ENCODE measurements at places on chromosomes 3 and 15.
A peak's percentile ranks its signal among the peaks of the same experiment; 100 is the strongest.

- no peak for DNase-seq
- H3K27ac ChIP-seq = no peak overlapping the region
- no peaks in the 10 kb centered on the region for H3K36me3 ChIP-seq
- H3K4me3 ChIP-seq = no peak overlapping the region
- H3K4me1 ChIP-seq = no peaks in the 10 kb centered on the region
- H3K27me3 ChIP-seq = no peaks in the 10 kb centered on the region
Observed at GRCh38 chr3:173916799-173917198, 519.3 kb downstream of the NLGN1 start.

GRCh38 chr15:83318861-83319415, 34.5 kb upstream of the BNC1 start:
- DNase-seq = no peak
- H3K4me1 ChIP-seq = peaks cover 8% of the 10 kb centered on the region
- H3K4me3 ChIP-seq = no peak overlapping the region
- no peaks in the 10 kb centered on the region for H3K36me3 ChIP-seq
- no peak overlapping the region for H3K27ac ChIP-seq

DNA sequence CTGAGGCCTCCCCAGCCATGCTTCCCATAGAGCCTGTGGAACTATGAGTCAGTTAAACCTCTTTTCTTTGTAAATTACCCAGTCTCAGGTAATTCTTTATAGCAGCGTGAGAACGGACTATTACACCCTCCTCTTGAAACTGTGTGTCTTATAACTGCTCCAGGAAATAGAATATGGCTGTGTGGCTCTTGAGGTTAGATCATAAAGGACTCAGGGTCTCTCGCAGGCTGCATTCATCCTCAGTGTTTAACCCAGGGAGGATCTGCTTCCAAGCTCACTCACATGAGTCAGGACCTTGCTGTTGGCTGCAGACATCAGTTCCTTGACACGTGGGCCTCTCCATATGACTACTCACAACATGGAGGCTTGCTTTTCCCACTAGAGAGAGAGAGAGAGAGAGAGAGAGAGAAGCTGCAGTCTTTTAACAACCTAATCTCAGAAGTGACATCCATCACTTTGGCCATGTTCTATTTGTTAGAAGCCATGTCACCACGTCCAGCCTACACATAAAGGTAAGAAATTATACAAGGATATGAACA, 114.3 kb upstream of the UBE2E1 start:
- H3K27me3 ChIP-seq = no peaks in the 10 kb centered on the region
- DNase-seq = no peak
- no peaks in the 10 kb centered on the region for H3K36me3 ChIP-seq
- H3K4me1 ChIP-seq = peaks cover 21% of the 10 kb centered on the region

DNA sequence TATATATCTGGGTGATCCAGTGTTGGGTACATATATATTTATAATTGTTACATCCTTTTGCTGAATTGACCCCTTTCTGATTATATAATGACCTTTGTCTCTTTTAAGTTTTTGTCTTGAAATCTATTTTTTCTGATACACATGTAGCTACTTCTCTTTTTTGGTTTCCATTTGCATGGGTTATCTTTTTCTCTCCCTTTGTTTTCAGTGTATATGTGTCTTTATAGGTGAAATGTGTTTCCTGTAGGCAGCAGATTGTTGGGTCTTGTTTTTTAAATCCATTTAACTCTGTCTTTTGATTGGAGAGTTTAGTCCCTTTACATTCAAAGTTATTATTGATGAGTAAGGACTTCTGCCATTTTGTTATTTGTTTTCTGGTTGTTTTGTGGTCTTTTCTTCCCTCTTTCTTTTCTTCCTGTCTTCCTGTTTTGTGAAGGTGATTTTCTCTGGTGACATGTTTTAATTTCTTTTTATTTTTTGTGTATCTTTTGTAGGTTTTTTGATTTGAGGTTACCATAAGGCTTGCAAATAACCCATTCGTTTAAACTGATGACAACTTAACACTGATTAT, 56.8 kb downstream of the STARD9 start:
- H3K36me3 ChIP-seq = no peaks in the 10 kb centered on the region
- DNase-seq = no peak
- no peak overlapping the region for H3K27ac ChIP-seq
- H3K27me3 ChIP-seq = no peaks in the 10 kb centered on the region

- H3K36me3 ChIP-seq = no peaks in the 10 kb centered on the region
- no peak overlapping the region for H3K4me3 ChIP-seq
- H3K4me1 ChIP-seq = no peaks in the 10 kb centered on the region
- no peak for DNase-seq
- no peak overlapping the region for H3K27ac ChIP-seq
- 0 out of 2 replicates have a peak, but pooled peaks cover 11% of the 10 kb centered on the region for H3K27me3 ChIP-seq
Observed at GRCh38 chr3:114207768-114208167, 28.9 kb upstream of the DRD3 start.

- peak; percentile 76 for DNase-seq
- no peaks in the 10 kb centered on the region for H3K36me3 ChIP-seq
- H3K4me3 ChIP-seq = no peak overlapping the region
- H3K27me3 ChIP-seq = no peaks in the 10 kb centered on the region
- H3K27ac ChIP-seq = peak overlapping the region; percentile 49
Observed at GRCh38 chr15:70569714-70570231, 193.6 kb downstream of the UACA start.

DNA sequence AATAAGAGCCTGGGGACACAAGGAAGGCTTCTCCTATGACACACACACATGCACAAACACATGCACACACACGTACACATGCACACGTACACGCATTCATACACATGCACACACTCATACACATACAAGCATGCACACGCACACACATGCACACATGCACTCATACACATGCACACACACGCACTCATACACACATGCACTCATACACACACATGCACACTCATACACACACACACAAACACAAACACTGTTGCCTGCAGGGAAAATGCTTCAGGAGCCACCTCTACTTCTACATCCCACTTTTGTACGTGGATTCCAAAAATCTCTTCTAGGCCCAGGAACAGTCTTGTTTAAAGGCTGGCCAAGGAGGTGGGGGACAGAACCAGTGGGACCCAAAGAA, 20.7 kb upstream of the NR2E3 start:
- no peak for DNase-seq
- H3K27ac ChIP-seq = peak overlapping the region; percentile 95
- H3K4me3 ChIP-seq = no peak overlapping the region
- no peaks in the 10 kb centered on the region for H3K36me3 ChIP-seq

GRCh38 chr3:71497971-71498444, 85.5 kb downstream of the FOXP1 start:
- H3K27ac ChIP-seq = no peak overlapping the region
- H3K4me3 ChIP-seq = no peak overlapping the region
- peaks cover 22% of the 10 kb centered on the region for H3K4me1 ChIP-seq
- no peak for DNase-seq
- H3K36me3 ChIP-seq = no peaks in the 10 kb centered on the region

GRCh38 chr3:134462331-134462941, 23.3 kb downstream of the ANAPC13 start:
- H3K27ac ChIP-seq = no peak overlapping the region
- H3K4me3 ChIP-seq = no peak overlapping the region
- H3K36me3 ChIP-seq = no peaks in the 10 kb centered on the region
- H3K27me3 ChIP-seq = no peaks in the 10 kb centered on the region
- H3K4me1 ChIP-seq = peaks cover 7% of the 10 kb centered on the region

DNA sequence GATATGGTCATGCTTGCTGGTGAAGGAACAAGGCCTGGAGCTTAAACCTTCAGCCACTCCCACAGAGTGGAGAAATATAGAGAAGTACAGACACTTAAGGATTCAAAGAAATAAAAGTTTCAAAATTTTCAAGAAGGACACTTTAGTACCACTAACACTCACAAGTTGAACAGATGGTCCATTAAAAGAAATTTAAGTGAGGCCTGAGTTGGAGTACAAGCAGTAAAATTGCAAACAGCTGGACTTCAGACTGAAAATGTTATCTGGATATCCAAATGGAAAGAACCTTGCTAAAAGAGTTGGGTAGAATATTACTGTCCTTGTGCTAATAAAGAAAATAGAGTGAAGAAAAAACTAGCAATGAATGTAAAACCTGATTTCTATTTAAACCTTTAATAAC, 397.1 kb upstream of the KCNMB2 start:
- H3K4me3 ChIP-seq = no peak overlapping the region
- no peaks in the 10 kb centered on the region for H3K36me3 ChIP-seq
- no peak overlapping the region for H3K27ac ChIP-seq
- peaks cover 10% of the 10 kb centered on the region for H3K4me1 ChIP-seq

- H3K4me3 ChIP-seq = no peak overlapping the region
- H3K27me3 ChIP-seq = no peaks in the 10 kb centered on the region
- H3K36me3 ChIP-seq = peaks cover 19% of the 10 kb centered on the region
- no peaks in the 10 kb centered on the region for H3K4me1 ChIP-seq
Observed at GRCh38 chr3:100754563-100755334, 45.5 kb downstream of the TFG start.

- no peaks in the 10 kb centered on the region for H3K27me3 ChIP-seq
- H3K4me1 ChIP-seq = no peaks in the 10 kb centered on the region
- no peaks in the 10 kb centered on the region for H3K36me3 ChIP-seq
- no peak overlapping the region for H3K27ac ChIP-seq
Observed at GRCh38 chr3:67529915-67530314, 124.5 kb downstream of the SUCLG2 start.

DNA sequence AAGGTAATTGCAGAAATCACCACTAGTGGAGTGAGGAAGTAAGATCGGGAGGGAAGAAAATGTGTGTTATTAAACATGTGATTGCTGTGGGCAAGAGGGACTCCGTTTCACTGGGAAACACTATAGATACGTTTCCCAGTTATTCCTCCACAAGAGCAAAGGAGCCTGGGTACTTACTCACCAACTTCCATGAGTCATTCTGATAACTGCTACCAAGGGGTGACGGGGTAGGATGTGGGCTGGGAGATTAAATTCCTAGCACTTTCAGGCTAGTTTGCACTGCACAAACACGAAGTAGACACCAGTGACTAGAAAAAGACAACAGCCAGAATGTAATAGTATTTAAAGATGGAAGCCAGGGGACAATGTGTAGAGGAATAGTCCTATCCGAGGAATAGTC, 812.9 kb upstream of the CFAP20DC start:
- H3K36me3 ChIP-seq = no peaks in the 10 kb centered on the region
- DNase-seq = no peak
- H3K27ac ChIP-seq = no peak overlapping the region
- H3K27me3 ChIP-seq = no peaks in the 10 kb centered on the region

DNA sequence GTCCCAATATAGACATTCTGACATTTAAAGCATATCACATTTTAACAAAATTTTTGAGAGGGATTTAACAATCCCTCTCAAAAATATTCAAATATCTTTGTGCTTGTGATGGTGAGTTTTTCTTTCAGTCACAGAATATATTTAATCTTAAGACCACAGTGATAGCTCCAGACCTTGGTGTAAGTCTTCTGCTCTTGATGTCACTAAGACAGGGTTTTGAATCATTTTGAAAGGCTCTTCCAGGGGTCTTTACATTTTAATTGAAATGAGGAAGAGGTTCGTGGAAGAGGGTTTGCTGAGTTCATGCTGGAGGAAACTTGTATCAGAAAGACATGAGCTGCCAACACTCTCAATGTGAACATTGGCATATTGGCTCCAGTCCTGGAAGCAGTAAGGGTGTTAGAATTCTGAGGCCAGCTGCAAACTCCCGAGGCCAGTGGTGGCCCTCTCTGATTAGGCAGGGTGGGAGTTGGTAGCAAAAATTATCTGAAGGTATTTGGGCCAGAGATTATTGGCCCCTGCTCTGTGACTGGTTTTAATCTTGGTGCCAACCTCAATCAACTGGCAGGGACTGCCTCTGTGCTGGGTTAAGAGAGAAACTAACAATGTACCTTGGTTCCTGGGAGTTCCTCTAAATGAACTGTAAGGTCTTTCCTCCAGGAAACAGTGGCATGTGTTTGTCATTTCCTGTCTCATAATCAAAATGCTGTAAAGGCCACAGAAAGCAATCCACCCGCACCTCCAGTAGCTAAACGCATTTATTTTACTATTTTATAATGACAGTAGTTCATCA, 5.3 kb downstream of the POU1F1 start:
- DNase-seq = no peak
- no peak overlapping the region for H3K27ac ChIP-seq
- no peaks in the 10 kb centered on the region for H3K36me3 ChIP-seq

- no peak for DNase-seq
- H3K36me3 ChIP-seq = no peaks in the 10 kb centered on the region
- H3K4me1 ChIP-seq = no peaks in the 10 kb centered on the region
- H3K27ac ChIP-seq = no peak overlapping the region
- H3K27me3 ChIP-seq = no peaks in the 10 kb centered on the region
Observed at GRCh38 chr3:156561533-156561932, 6.6 kb upstream of the SSR3 start.

DNA sequence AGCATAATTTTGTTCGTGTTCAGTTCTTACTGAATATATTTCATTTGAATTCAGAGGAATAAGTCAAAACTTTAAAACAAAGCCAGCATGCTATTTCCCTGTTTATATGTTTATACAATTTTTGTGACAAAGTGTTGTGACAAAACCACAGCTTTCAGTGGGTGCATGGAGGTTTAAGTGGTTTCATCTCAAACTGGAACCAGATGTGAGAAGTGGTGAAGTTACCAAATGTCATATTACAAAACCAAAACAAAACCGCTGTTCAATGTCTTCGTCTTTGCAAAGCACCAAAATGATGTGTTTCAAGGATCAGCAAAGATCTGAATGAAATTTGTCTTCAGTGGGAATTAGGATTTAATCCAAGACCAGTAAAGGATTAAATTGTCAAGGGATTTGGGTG, 59.3 kb upstream of the OSTN start:
- no peak overlapping the region for H3K4me3 ChIP-seq
- no peaks in the 10 kb centered on the region for H3K4me1 ChIP-seq
- no peaks in the 10 kb centered on the region for H3K27me3 ChIP-seq

DNA sequence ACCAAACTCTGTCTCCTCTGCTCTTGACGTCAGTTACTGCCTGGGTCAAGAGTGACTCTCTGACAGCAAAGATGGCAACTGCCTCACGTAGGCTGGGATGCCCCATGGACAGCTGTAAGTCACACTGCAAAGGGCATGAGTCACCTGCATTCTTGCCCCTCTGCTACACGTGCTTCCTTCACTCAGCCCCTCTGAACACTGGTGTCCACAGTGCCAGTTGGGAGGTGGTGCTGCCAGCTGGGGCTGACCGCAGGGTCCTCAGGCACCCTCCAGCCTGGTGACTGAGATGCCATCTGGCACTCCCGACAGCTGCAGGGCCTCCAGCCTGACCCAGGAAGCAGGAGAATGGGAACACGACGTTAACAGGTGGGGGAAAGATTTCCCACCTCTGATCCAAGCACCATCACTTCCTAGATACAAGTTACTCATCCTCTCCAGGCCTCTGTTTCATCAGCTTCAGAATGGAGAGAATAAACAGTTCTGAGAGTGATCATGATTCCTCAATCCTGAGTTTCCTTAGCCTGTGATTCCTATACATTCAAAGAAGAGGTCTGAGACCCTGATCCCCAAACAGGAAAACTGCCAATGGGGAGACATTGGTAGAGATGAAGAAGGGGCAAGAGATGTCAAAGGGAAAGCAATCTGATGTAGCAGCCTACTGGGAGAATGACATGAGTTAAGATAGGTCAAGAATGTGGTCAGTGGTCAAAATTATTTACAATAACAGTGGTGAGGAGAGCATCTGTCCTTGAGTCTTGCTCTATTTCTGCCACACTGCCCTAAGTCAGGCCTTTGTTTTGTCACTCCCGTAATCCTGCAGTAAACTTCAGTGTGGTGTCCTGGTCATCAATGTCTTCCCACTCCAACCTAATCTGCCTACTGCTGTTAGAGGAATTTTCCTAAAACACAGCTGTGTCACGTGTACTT, 86.1 kb upstream of the BCL6 start:
- 0 out of 2 replicates have a peak, but pooled peaks cover 3% of the 10 kb centered on the region for H3K4me1 ChIP-seq
- DNase-seq = no peak
- H3K4me3 ChIP-seq = no peak overlapping the region
- H3K27me3 ChIP-seq = no peaks in the 10 kb centered on the region
- H3K27ac ChIP-seq = no peak overlapping the region
